HFF-Myc (cell line): ENCODE measurements at places on chromosomes 11 and 22.

DNA sequence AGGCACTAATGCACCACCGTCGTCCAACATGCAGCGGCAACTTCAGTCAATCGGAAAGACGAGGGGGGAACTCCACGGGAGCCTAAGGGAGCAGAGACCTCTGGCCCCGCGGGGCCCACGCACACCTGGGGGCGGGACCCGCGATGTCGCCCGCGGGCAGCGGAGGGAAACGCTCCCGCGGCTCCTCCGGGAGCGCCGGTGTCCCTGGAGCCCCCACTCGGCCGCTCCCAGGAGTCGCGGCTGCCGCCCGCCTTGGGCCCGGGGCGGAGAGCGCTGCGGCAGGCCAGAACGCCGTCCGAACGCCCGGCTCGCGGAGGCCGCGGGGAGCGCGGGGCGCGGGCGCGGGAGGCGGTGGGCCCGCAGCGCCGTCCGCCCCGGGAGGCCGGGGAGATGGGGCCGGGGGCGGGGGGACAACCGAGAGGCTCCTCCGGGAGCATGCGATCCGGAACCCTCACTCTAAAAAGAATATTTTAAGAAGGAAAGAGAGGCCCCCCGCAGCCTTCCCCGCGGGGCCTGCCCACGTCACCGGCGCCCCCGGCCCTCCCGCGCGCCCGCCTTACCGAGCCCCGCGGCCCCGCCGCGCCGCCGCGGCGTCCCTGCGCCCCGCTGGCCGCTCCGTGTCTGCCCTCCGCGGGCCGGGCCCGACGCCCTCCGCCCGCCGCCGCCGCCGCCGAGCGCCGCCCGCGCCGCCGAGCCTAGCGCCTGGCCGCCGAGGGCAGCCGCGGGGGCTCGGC is 86.6 kb upstream of the ARHGAP32 start:
- DNase-seq = no peak

- DNase-seq = no peak
Measured at GRCh38 chr11:2196970-2197770, 25.6 kb upstream of the TH start.

DNA sequence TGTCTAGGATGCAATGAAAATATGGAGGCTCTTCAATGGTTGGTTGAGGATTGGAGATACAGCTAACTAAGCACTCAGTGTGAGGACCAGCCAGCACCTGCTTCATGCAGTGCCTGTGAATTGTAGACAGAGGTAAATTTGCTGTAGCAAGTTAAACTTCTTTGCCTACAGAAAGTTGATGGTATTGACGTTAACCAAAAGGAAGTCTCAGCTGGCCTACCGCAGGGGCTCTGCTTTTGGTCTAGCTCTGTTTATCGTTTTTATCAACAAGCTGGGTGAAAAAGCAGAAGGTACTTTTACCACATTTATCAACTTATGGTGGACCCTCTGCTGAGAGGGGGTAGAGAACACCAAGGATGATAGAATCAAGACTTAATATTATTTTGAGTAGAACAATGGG is 51.6 kb downstream of the GRAMD1B start:
- no peak for DNase-seq

GRCh38 chr11:46352063-46352841 is 5.0 kb downstream of the DGKZ start:
- DNase-seq = no peak

DNA sequence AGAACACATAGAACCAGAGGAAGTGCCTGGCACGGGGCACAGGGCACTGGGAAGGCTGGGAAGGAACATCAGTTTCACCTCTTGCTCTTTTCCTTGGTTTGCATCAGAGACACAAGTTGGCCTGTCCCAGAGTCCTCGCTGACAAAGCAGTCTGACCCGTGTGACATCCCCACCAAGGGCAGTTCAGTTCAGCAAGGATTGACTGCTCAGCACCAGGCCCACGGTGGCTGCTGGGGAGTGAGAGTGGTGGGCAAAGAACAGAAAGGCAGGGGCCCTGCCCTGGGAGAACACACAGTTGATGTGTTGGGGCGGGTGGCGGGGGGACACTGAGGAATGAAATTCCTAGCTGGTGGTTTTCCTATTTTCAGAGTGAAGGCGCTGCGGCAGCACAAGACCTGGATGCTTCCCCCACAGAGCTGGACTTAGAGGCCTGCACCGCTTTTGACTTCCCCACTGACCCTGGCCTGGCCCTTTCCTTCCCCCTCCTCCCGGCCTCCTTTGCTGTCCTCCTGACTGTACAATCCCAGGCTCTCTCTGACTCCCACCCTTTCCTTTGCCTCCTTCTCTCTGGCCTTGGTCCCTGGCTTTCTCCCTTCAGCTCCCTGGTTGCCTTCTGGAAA is 2.2 kb upstream of the TMPRSS13 start:
- DNase-seq = no peak

- DNase-seq = no peak
Measured at GRCh38 chr22:17176715-17177114, 17.6 kb upstream of the HDHD5 start.

GRCh38 chr11:34288492-34288891 is 69.3 kb downstream of the ABTB2 start:
- no peak for DNase-seq

GRCh38 chr22:24164940-24165339 is 16.3 kb upstream of the SUSD2 start:
- no peak for DNase-seq

GRCh38 chr11:47863189-47863897 is 15.2 kb upstream of the NUP160 start:
- DNase-seq = peak; percentile 97
